ENCODE measurements at places on chromosomes 2 and 18. TPM values are rescaled to one million over a fixed set of nuclear protein-coding genes. Genes with fewer than 3 reads are reported as not detected.

DNA sequence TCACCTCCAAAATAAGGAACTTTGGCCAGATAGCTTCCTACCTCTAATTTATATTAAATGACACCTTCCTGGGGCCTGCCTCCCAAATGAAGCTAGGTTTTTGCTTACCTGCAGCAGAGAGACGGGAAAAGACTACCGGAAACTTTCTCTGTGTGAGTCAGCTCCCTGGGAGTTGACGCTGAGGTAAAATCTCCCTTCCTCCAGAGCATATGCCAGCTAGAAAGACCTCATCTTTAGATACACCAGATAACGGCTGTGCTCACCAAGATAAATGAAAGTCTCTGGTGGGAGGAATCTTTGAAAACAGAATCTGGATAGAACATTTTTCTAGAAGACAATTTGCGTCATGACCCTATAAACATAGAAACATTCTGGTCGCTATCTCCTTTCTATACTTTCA is 99.7 kb upstream of the RFX8 start:
- no peaks in the 10 kb centered on the region for H3K27me3 ChIP-seq
- peaks cover 14% of the 10 kb centered on the region for H3K36me3 ChIP-seq
- peak overlapping the region; percentile 26 for H3K27ac ChIP-seq

DNA sequence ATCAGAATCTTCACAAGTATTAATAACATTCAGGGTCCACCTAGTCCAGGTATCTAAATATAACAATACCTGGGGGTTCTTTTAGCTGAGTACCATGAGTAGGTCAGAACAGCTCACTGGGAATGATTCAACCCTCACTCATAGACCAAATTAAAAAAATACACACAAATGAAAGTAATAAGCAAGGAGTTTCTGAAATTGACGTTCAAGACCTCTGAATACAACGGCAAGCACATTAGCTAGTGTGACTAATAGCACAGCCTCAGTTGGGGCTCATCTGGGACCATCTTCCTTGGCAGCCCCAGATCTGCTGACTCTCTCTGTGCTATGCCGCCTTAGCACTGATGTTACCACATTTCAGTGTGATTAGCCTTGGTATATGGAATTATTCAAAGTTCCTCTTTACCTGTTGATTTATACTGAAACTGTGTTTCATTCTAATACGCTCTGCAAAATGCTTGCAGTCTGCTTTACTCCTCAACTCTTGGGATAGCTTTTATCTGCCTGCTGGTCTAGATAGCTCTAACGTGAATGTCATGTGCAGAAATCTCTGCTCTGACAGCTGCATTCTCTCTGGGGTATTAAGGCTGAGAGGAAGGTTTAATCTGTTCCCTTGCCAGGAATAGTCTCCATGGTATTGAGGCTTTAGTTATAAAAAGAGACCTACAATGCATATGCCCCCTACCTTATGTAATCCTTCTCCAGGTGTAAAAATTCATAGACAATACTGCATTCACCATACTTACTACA is 153.3 kb downstream of the METTL4 start:
- no peaks in the 10 kb centered on the region for H3K4me1 ChIP-seq
- H3K27ac ChIP-seq, result no peak overlapping the region
- H3K27me3 ChIP-seq, result peaks cover 2% of the 10 kb centered on the region

GRCh38 chr2:19228181-19228593 is 130.2 kb downstream of the OSR1 start:
- no peaks in the 10 kb centered on the region for H3K4me1 ChIP-seq
- no peak for DNase-seq
- no peak overlapping the region for H3K4me3 ChIP-seq
- no peaks in the 10 kb centered on the region for H3K27me3 ChIP-seq
- no peak overlapping the region for H3K27ac ChIP-seq

- peak within 1 kb of the TSS; percentile 25 for H3K27ac ChIP-seq
- H3K27me3 ChIP-seq, result peaks cover 4% of the 10 kb centered on the region
- H3K36me3 ChIP-seq, result peaks cover under 1% of the 10 kb centered on the region
- peak within 1 kb of the TSS; percentile 19 for H3K4me3 ChIP-seq
- peak; percentile 55 for DNase-seq
- peaks cover 10% of the 10 kb centered on the region for H3K4me1 ChIP-seq
Observed at GRCh38 chr2:26401739-26402541, at the start of gene DRC1. TSS of gene DRC1 (plus strand) at chr2:26401920. CDS start at chr2:26401990, 70 bp downstream.

DNA sequence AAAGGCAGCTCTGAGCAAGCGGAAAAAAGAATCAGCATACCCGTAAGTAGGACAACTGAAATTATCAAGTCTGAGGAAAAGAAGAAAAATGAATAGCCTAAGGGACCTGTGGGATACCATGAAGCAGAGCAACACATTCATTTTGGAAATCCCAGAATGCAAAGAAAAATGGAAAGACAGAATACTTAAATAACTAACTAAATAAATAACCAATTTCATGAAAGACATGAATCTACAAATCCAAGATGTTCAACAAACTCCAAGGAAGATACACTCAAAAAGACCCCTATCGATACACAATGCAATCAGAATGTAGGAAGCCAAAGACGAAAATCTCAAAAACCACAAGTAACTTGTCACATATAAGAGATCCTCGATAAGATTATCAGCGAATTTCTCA is 117.0 kb downstream of the USP34 start:
- H3K4me1 ChIP-seq, result peaks cover 14% of the 10 kb centered on the region
- no peak overlapping the region for H3K4me3 ChIP-seq
- no peaks in the 10 kb centered on the region for H3K27me3 ChIP-seq
- DNase-seq, result no peak
- H3K27ac ChIP-seq, result no peak overlapping the region
- peaks cover 51% of the 10 kb centered on the region for H3K36me3 ChIP-seq

DNA sequence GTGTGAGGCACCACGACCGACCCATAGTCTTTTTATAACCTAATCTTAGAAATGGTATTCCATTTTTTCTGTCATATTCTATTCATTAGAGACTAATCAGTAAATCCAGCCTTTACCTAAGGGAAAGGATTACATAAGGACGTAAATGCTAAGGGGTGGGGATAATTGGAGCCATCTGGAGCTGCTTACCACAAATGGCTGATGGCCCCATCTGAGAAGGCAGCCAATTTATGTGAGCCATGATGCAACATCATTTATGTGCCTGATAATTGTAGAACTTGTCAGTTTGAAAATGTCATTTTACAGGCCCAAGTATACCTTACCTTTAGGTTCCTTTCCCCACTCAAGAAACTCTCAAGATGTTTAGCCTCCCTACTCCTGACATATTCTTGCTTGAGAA is 44.0 kb downstream of the ARHGEF33 start:
- H3K36me3 ChIP-seq, result no peaks in the 10 kb centered on the region
- no peak for DNase-seq
- H3K27me3 ChIP-seq, result peaks cover 2% of the 10 kb centered on the region

DNA sequence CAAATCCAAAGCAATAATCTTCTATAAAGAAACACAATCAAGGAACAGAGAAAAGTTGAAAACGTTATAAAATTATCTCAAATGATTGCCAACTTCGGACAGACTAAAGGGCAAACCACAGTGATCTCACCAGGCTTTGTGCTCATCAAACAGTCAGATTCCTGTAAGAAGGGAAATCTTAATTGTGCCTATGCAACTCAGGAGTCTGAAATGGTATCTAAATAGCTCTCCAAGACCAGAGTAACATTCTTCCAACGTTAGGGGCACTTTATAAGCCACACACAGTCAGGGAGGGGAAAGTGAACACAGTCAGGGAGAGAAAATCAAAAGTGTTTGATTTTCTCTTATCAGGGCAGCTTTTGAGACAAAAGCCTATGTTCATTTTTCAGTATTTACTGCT is 29.4 kb downstream of the PLEKHM3 start:
- H3K36me3 ChIP-seq, result no peaks in the 10 kb centered on the region
- no peak for DNase-seq
- no peaks in the 10 kb centered on the region for H3K27me3 ChIP-seq
- H3K4me3 ChIP-seq, result no peak overlapping the region
- H3K4me1 ChIP-seq, result peaks cover 3% of the 10 kb centered on the region

Gene LHCGR
- not detected for total RNA-seq

Gene SATB2
- 0.07 TPM for total RNA-seq

DNA sequence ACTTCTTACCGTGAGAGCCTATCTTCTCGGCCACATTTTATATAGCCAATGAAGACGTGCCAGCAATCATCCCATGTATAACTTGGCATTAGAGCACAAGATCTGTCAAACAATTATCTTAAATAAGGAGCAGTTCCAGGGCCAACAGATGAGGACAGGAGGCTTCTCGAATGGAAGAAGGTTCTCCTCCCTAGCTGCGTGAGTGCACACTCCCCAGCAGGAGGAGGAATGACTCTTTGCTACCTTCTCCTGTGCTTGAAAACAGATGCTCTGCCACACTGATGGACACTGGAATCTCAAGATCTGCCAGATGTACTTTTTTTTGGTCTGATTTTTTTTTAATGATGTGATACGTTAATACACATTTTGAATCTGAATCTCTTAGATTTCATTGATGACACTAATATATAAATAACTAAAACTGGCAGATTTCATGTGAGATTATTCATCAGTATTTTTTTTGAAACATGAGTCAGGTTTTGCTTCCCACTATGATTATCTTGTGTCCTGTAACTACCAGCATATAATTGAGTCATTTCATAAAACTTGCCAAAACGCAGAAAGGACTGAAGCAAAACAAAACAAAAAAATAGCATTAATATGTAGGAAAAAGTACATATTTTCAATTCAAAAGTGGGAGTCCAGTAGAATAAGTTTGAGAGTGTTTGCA is 626 bp upstream of the VIT start:
- DNase-seq, result no peak
- H3K4me1 ChIP-seq, result no peaks in the 10 kb centered on the region
- no peak overlapping the region for H3K4me3 ChIP-seq
- no peaks in the 10 kb centered on the region for H3K36me3 ChIP-seq
- H3K27me3 ChIP-seq, result peaks cover 4% of the 10 kb centered on the region
- no peak overlapping the region for H3K27ac ChIP-seq

Gene ST6GAL2
- total RNA-seq, result not detected

Gene REG1A
- not detected for total RNA-seq

Gene ACSL3
- 37.6 TPM for total RNA-seq

GRCh38 chr2:28422908-28423741 is 30.5 kb downstream of the FOSL2 start:
- H3K4me3 ChIP-seq, result peak overlapping the region; percentile 59
- no peaks in the 10 kb centered on the region for H3K27me3 ChIP-seq
- H3K36me3 ChIP-seq, result peaks cover 2% of the 10 kb centered on the region

GRCh38 chr2:28904802-28905457 is 10.5 kb downstream of the WDR43 start:
- no peak for DNase-seq
- H3K36me3 ChIP-seq, result peaks cover 52% of the 10 kb centered on the region
- H3K4me1 ChIP-seq, result peaks cover 24% of the 10 kb centered on the region
- no peaks in the 10 kb centered on the region for H3K27me3 ChIP-seq
- H3K4me3 ChIP-seq, result no peak overlapping the region
- no peak overlapping the region for H3K27ac ChIP-seq

DNA sequence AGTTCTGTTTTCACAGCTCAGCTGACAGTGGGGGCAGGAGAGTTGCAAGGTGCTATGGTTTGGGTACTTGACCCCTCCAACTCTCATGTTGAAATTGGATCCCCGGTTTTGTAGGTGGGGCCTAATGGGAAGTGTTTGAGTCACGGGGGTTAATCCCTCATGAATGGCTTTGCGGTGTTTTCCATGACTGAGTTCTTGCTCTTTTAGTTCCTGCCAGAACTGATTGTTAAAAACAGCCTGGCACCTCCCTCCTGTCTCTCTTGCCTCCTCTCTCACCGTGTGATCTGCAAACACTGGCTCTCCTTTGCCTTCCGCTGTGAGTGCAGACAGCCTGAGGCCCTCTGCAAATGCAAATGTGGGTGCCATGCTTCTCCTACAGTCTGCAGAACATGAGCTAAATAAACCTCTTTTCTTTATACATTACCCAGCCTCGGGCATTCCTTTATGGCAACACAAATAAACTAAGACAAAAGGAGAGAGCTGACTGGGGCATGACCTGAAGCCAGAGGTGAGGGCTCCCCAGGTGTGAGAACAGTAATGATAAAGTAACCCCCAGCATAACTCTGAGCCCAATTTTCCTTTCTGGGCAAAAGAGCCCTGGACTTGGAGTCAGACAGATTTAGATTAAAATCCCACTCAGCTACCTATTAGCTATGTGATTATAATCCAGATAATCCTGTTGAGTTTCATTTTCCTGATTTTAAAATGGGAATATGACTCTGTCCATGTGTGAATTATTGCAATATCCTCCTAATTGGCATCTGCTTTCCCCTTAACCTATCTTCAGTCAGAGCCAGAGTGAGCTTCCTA is 64.9 kb upstream of the CAPN13 start:
- H3K4me3 ChIP-seq, result no peak overlapping the region
- no peaks in the 10 kb centered on the region for H3K4me1 ChIP-seq
- H3K27me3 ChIP-seq, result peaks cover 28% of the 10 kb centered on the region
- DNase-seq, result no peak
- no peak overlapping the region for H3K27ac ChIP-seq

Gene MC5R
- total RNA-seq, result not detected

Gene PAX8
- total RNA-seq, result 0.69 TPM
